ENCODE measurements at places on chromosomes 4 and X. TPM values are rescaled to one million over a fixed set of nuclear protein-coding genes. Genes with fewer than 3 reads are reported as not detected.

CDX4 gene
- not detected for total RNA-seq

DMP1 gene
- total RNA-seq, result not detected

SPOCK3 gene
- total RNA-seq, result 2.0 TPM

VSIG4 gene
- total RNA-seq, result not detected

SYP gene
- 0.28 TPM for total RNA-seq

H2BW2 gene
- total RNA-seq, result not detected

CLTRN gene
- under 0.01 TPM for total RNA-seq
